ENCODE measurements at places on chromosomes 16 and 17.

DNA sequence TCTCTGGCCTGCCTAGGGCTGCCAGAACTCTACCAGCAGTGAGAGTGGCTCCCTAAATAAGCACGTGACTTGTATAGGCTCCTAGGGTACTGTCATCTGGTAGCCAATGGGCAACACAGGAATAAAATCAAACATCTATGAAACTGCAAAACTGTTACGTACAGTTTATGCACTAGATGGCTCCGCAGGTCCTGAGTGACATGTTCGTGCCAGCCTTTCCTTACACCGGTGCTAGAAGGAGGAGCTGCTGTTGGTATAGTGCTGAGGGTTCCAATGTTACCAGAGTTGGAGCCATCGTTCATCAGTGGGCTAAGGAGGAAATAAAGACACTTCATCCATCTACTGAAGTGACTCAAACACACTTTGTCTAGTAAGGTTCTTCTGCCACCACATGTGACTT lies 63.2 kb upstream of the TRAP1 start:
- no peak for DNase-seq

DNA sequence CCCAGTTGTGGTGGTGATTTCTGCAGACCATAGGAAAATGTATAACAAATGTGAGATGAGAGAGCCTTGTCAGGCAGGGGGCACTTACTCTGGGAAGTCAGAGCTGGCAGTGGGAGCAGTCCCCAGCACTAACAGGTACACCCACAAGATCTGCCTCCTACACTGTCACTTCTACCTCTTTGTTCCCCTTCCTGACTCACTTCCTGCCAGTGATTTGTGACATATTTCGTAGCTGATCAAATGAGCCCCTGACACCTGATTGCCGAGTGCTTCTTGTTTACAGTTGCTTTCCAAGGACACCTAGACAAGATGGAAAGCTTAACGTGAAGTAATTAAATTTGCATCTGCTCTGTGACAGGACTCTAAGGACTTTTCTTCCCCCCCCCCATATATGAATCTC lies 40.5 kb downstream of the FTO start:
- DNase-seq: no peak

GRCh38 chr16:4814046-4814445 lies 11.6 kb upstream of the ROGDI start:
- no peak for DNase-seq

GRCh38 chr17:57671667-57672632 lies 73.1 kb downstream of the CCDC182 start:
- DNase-seq: peak; percentile 79

DNA sequence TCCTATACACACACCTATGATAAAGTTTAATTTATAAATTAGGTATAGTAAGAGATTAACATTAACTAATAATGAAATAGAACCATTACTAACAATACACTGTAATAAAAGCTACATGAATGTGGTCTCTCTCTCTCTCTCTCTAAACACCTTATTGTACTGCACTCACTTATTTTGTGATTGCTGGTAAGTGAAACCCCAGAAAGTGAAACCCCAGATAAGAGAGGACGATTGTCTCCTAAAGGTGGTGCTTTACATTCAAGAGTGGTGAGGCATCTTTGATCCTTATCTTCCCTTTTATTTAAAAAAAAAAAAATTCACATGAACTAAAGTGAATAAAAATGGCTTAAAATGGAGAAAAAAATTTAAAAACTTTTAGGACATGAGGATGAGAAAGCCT lies 80.1 kb upstream of the TRAP1 start:
- DNase-seq: no peak

- peak; percentile 85 for DNase-seq
Measured at GRCh38 chr17:78359997-78360370, at the start of gene SOCS3. TSS of gene SOCS3 (minus strand) at chr17:78360077. CDS start at chr17:78359095, 982 bp downstream.

DNA sequence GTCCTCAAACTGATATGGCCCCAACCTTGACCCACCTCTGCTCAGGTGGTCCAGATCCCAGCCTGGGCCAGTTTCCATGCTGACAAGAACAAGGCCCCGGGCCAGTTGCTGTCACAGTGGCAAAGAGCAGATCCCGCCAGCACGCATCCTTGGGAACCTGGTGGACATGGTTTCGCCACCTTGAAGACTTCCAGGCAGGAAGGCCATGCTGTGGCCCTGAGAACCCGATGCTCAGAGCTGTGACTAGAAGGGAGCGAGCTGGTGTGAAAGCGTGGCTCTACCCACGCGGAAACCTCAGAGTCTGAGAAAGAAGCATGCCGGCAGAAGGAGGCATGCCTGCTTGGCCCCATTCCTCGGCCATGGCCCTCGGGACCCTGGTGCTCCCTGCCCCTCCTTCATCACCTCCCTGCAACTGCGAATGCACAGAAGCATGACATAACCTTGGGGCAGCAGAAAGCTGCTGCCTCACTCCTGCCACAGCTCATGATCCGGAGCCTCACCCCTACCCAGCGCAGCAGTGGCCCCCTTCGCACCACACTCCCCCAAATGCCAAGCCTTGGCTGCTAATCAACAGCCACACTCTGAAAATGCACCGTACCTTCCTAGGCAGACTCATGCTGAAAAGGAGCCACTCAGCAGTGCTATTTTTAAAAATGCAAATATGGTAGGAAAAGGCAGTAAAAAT lies 33.2 kb downstream of the UBE2O start:
- peak; percentile 10 for DNase-seq

- no peak for DNase-seq
Measured at GRCh38 chr16:66204756-66205155, 161.7 kb upstream of the CDH5 start.

- no peak for DNase-seq
Measured at GRCh38 chr16:52629296-52629695, 82.4 kb upstream of the TOX3 start.

- DNase-seq: no peak
Measured at GRCh38 chr17:45883063-45883462, 11.3 kb upstream of the MAPT start.

DNA sequence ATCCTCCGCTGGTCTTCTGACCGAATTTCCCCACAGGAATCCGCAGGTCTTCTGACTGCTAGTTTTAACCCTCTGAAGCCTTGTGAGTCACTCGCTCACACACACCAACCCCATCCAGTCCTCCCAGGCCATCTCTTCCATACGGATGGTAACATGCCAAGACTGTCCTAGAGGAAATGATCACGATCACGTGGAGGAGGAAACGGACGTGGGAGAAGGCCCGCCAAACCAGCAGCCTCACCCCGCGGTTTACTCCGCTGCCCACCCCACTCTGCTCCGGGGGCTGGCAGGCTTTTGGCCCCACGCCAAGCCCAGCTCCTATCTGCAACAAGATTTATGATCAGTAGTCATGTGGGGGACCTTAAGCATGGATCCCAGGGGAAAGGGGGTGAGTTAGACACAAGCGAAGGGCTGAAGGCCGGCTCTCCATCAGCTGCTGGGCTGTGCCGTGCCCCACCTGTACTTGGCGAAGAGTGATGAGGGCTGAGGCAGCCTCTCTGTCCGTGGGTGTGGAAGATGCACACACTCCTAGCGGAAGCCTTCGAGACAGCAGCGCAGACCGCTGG lies 1.5 kb upstream of the FAAP100 start:
- DNase-seq: peak; percentile 73

DNA sequence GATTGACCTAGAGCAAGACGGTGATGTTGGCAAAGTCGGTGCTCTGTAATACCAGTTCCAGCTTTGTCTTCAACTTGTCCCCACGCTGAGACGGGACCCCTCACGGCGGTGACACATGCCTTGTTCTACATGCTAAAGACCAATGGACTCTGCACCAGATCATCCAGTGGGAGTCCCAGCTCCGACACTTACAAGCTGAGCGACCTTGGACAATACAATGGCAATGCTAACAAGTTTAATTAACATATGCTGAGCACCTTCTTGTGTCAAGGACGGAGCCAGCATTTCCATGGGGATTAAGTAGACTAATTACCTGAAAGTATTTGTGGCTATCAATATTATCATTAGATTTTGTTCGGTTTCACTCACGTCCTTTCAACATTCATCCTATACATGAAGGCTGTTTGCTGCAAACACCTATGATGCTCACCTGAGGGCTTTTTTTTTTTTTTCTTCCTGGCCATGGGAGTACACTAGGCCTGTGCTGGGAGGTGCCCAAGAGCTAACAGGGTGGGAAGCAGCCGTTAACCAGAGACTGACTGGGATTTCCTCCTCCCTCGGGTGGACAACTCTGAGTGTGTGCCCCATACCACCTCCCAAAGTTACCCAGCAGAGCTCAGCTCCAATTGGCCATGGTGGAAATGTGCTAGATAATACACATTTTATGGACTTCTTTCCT lies 308.6 kb upstream of the ZFHX3 start:
- DNase-seq: no peak

GRCh38 chr17:82271401-82271800 lies 2.1 kb downstream of the CSNK1D start:
- DNase-seq: no peak

DNA sequence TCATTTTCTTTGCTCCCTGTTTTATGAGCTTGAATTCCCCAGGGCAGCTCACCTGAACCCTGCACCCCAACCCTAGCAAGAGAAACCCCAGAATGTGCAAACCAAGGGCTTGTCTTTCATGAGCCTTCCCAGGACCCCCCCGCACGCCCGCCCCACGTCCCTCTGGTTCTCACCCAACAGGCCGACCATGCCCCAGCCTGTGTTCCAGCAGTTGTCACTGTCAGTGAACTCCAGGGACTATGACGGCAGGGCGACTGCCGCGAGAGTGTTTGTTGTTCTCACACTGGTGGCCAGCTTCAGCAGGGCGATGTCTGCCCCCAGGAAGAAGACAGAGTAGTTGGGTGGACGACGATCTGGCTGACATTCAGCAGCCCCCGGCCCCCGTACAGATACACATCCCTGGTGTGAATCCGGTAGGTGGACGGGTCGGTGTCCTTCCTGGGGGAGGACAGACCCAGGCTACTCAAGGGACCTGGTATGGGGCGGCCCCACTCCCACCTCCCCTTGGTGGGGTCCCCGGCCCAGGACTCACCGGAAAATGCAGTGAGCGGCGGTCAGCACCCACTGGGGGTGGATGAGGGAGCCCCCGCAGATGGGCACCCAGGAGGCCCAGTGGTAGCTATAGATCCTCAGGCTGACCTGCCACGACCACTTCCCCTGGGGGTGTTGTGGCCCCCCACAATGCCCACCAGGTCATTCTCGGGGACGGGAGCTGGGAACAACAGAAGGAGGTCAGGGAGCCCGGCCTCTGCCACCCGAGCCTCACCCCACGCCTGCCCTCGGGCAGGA lies 20.1 kb downstream of the TPSD1 start:
- no peak for DNase-seq

GRCh38 chr17:60151355-60151754 lies 1.6 kb downstream of the CA4 start:
- DNase-seq: no peak
